ENCODE measurements at places on chromosomes 3 and 15.

DNA sequence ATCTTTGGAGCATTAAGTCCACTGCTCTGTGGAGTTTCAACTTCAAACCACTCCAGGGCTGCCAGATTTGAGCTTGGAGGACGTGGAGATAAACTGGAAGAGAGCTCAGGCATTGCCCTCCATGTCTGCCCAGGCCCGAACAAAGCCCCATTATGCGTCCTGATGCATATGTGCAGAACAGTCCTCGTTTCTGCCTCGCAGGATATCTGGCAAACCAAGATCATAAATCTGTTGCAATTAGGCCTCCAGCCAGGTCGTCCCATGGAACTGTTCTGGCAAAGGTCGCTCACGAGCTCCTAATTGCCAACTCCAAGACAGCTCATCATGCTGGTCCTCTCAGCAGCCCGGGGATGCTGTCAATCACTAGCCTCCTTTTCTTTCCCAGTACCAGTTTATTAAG is 91.2 kb downstream of the SEMA5B start:
- peak; percentile 28 for DNase-seq

DNA sequence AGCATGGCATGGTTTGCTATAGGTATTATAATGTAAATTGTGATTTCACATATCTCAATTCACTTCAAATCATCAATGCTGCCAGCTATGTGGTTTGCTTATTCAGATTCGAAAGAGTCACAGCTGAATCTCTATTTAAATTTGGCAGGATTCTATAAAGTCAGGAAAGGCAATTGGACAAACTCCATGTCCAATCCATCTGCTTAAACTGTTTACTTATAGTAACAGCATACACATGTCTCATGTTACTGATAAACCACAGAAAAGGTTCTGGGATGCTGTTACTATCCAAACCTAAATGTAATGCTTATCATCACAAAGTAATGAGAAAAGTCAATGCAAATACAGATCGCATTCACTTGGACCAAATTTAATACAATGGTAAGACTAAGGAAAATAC is 229.7 kb downstream of the ISL2 start:
- DNase-seq: no peak

- no peak for DNase-seq
These were observed 2.2 kb downstream of the USP3 start for GRCh38 chr15:63506537-63507035.

GRCh38 chr3:169165196-169166158 is 498.0 kb downstream of the MECOM start:
- DNase-seq: no peak

- DNase-seq: no peak
These were observed 936.1 kb upstream of the NR2F2 start for GRCh38 chr15:95394186-95395067.

DNA sequence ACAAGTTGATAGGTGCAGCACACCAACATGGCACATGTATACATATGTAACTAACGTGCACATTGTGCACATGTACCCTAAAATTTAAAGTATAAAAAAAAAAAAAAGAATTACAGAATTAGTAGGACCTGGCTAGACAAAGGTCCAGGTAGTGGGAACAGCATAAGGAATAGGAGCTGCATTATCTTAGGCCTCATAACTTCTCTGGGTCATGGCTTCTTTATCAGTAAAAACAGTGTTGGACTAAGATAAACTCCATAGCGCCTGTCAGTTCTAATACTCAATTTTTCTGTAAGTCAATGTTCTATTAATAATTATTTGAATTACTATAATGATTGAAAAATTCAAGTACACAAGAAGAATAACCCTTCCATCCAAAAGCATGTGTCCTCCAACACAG is 98.3 kb downstream of the HERC1 start:
- DNase-seq: no peak

GRCh38 chr3:41317718-41318117 is 118.4 kb downstream of the CTNNB1 start:
- DNase-seq: no peak

GRCh38 chr15:63322541-63322940 is 45.1 kb downstream of the APH1B start:
- no peak for DNase-seq
